Right hindlimb (tissue), 1 donor: ENCODE measurements at places on chromosomes 16 and 17.

GRCh38 chr17:79803997-79804855 is 7.3 kb upstream of the CBX8 start:
- peak; percentile 48 for DNase-seq

- no peak for DNase-seq
Observed at GRCh38 chr17:55441544-55441943, 19.9 kb upstream of the MMD start.

- no peak for DNase-seq
Observed at GRCh38 chr16:56399047-56399446, 26.3 kb downstream of the AMFR start.

DNA sequence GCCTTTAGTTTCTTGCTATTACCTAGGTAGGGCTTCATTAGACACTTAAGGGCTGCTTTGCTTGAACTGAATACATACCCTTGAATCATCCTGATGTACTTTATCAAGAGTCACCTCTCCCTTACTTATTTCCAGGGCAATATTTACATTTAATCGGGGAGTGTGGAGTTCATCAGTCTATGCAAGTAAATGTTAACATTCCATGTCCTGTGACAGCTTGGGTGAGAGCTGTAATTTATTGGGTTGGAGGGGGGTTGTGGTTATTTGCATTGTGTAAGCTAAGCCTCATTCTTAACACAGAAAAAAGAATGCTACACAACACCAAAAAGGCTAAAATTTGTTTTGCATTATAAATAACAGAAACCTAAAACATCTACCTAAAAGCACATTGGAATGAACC is 16.7 kb downstream of the KCNJ16 start:
- DNase-seq = no peak

GRCh38 chr16:83137326-83137781 is 510.6 kb downstream of the CDH13 start:
- DNase-seq = no peak

DNA sequence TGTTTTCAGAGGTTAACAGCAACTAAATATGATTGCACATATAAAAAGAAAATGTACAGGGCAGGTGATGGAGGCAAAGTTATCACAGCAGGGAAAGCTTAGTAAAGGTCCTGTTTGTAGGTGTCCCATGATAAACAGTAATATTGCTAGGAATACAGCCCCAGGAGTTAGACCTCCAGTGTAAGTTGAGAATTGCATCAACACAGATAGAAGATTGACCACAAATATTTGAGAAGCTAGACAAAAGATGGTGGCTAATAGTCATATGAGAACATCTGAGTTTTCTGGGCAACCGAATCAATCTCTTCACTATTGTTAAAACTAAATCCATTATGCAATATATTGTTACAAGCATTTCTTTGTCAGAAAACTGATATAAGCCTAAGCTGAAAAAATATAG is 152.6 kb downstream of the CDH11 start:
- no peak for DNase-seq
